Activated CD8-positive, alpha-beta memory T cell treated with anti-CD3 and anti-CD28 coated beads for 1 hour (primary cell): ENCODE measurements at places on chromosomes 3 and 15.

GRCh38 chr3:62662677-62663076 is 212.5 kb downstream of the CADPS start:
- DNase-seq: no peak

- DNase-seq: no peak
Measured at GRCh38 chr3:51146781-51147180, 238.3 kb upstream of the MANF start.

DNA sequence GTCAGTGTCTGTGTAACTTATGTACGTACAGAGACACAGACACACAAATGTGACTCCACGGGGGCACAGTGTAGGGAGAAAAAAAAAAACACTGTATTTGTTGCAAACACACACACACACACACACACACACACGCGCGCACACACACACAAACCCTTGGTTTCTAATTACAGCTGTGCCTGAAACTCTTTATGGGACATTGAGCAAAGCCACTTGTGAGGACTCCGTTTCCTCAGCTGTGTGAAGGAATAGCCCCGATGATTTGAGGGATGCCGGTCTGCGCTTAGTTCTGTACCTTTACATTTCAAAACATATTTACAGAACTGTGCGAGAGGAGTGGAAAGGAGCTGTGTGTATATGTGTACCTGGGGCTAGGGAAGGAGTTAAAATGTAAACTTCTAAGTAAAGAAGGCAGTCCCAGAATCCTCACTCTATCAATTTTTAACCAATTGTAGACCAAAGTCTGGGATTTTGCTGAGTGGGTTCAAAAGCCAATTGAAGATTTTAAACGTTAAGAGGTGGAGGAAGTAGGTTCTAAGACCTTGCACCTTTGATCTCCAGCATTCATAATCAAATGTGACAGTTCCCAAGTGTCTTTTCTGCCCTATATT is 5.3 kb upstream of the BCL6 start:
- DNase-seq: no peak

DNA sequence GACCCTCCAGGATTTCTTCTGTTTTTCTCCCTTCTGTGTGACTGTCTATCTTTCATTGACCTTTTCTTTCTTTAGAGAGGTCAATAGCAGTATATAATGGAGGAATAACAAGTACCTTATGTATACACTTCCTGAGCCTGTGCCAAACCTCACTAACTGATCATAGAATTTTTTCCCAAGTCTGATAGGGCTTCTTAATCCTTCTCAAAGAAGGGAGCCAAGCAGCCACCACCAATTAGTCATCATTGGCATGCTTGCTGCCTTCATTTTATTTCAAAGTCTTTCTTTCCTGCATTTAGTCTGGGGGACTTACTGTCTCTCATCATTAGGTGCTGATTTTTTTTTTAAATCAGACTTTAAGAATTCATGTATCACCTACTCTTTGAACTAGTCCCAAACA is 327.0 kb downstream of the FEZF2 start:
- DNase-seq: no peak

- DNase-seq: no peak
Measured at GRCh38 chr3:133763797-133764683, 17.8 kb downstream of the TF start.

- no peak for DNase-seq
Measured at GRCh38 chr3:102124282-102124681, 275.0 kb downstream of the NFKBIZ start.

- no peak for DNase-seq
Measured at GRCh38 chr15:90837094-90837493, 31.3 kb upstream of the FURIN start.

DNA sequence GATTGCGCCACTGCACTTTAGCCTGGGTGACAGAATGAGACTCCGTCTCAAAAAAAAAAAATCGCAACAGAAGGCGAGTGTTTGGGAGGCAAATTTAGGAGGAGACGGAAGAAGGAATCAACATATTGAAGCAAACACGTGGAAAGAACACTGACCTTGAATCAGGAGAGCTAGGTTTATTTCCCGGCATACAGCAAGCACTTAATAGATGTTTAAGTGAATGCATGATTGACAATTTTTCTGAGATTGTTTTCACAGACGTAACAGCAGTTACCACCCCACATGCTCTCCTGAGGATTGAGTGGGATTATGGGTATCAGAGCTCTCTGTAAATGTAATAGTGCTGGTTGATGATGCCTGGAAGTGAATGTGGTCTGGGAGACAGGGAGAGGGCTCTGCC is 5.6 kb upstream of the RPP25 start:
- DNase-seq: no peak

- DNase-seq: no peak
Measured at GRCh38 chr15:51401872-51402517, 60.5 kb downstream of the GLDN start.

DNA sequence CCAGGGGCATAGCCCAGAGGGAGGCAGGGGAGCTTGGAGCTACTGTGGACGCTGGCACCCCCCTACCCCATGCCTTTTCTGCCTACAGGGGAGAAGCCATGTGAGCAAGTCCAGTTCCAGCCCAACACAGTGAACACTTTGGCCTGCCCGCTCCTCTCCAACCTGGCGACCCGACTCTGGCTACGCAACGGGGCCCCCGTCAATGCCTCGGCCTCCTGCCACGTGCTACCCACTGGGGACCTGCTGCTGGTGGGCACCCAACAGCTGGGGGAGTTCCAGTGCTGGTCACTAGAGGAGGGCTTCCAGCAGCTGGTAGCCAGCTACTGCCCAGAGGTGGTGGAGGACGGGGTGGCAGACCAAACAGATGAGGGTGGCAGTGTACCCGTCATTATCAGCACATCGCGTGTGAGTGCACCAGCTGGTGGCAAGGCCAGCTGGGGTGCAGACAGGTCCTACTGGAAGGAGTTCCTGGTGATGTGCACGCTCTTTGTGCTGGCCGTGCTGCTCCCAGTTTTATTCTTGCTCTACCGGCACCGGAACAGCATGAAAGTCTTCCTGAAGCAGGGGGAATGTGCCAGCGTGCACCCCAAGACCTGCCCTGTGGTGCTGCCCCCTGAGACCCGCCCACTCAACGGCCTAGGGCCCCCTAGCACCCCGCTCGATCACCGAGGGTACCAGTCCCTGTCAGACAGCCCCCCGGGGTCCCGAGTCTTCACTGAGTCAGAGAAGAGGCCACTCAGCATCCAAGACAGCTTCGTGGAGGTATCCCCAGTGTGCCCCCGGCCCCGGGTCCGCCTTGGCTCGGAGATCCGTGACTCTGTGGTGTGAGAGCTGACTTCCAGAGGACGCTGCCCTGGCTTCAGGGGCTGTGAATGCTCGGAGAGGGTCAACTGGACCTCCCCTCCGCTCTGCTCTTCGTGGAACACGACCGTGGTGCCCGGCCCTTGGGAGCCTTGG is 5.6 kb downstream of the CIB1 start:
- no peak for DNase-seq

GRCh38 chr15:95812491-95812890 is 518.0 kb upstream of the NR2F2 start:
- DNase-seq: no peak

DNA sequence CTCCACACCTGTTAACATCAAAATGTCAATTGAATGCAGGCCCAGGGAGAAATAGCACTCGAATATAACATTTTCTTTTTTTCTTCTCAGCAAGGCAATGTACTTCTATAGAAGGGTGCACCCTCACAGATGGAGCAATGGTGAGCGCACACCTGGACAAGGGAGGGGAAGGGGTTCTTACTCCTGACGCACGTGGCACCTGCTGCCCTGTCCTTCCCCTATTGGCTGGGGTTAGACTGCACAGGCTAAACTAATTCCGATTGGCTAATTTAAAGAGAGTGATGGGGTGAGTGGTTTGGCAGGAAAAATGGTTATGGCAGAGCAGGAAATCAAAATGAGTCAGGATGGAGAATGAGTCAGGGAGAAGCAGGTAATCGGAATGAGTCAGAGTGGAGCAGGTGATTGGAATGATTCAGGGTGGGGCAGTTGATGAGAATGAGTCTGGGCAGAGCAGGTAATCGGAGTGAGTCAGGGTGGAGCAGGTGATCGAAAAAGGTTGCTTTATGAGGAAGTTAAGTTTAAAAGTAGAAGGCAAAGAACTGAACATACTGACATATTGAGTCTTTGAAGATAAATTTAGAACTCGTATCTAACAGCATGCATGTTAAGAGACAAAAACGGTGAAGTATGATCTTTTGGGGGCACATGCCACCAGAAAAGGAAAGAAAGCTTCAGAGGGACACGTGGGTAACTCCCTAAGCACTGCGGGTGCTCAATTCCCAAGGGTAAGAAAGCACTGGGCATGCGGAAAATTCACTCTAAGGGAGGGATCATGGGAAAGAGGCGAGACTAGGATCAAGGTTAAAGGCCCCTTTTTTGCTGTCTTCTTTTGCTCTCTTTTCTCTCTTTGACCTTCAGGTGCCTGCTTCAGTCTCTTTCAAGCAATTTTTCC is 72.9 kb upstream of the GALNT15 start:
- no peak for DNase-seq

DNA sequence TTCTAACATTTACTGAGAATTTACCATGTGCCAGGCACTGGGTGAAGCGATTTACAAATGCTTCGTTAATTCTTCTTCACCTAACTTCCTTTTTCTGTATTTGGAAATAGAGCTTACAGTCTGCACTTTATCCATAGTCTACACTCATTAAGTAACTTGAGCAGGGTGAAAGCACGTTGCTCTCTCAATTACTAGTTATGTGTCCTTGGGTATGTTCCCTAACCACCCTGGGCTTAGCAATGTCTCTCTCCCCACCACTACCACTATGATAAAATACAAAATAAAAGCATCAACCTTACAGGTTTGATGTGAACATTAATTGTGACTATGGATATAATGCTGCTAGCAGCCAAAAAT is 172.9 kb upstream of the SLC2A2 start:
- DNase-seq: no peak

DNA sequence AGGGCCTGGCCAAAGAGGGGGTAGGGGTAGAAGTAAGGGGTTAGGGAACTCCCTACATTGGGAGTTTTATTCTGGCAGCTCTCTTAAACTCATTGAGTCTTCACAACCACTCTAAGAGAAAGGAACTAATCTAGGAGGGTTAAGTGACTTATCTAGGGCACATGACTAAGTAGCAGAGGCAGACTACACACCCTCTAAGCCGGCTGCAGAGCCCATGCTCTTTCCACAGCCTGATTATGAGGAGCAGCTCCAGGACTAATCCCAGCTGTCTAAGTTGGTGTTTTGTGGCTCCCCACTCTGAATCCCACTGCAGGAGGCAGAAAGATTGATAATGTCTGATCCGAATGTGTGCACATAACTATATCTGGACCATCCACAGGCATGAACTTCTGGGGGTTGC is 374.6 kb downstream of the EPHB1 start:
- no peak for DNase-seq
